ENCODE measurements at places on chromosomes 3 and 15.

GRCh38 chr15:65094294-65094995 is 17.9 kb downstream of the KBTBD13 start:
- DNase-seq = no peak

GRCh38 chr3:147356145-147356908 is 50.0 kb downstream of the ZIC4 start:
- no peak for DNase-seq

DNA sequence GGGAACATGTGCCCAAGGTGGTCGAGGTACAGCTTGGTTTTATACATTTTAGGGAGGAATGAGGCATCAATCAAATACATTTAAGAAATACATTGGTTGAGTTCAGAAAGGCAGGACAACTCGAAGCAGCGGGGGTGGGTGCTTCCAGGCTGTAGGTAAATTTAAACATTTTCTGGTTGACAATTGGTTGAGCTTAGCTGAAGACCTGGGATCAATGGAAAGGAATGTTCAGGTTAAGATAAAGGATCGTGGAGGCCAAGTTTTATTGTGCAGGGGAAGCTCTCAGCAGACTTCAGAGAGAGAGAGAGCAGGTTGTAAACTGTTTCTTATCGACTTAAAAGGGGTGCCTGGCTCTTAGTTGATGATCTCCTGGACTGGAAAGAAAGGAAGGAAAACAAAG is 11.3 kb downstream of the CPN2 start:
- DNase-seq = no peak

DNA sequence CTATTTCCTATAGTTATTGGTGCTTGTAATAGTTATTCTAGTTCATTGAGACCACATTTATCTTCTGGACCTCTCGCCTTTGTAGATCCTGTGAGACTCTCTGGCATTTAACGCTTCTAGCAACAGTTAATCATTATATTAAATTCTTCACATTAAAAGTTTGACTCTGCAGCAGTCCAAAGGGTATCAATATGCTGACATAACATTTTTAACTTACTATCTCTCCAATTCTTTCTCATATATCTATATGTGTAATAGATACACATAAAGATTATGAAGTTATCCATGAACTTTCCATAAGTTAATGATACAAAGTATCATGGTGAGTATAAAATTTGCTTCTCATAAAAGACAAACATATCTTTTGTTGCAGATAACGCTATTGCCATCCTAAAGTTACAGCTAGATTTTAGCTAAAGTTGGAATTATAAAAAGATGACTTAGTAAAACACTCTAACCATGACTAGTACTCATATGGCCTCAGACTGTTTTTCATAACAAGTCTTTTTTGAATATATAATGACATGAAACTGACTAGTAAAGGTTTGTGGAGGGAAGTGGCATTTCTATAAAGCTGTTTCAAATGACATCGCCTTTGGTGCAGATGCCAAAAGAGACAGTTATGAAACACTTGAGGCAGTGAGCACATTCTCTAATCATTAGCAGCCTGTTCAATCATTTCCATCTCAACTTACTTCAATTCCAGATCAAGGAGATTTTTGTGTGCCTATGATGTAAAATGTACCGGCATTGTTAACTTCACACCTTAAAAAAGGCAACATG is 379.3 kb upstream of the CBLB start:
- no peak for DNase-seq

GRCh38 chr15:90419738-90420406 is 31.8 kb downstream of the IQGAP1 start:
- no peak for DNase-seq

DNA sequence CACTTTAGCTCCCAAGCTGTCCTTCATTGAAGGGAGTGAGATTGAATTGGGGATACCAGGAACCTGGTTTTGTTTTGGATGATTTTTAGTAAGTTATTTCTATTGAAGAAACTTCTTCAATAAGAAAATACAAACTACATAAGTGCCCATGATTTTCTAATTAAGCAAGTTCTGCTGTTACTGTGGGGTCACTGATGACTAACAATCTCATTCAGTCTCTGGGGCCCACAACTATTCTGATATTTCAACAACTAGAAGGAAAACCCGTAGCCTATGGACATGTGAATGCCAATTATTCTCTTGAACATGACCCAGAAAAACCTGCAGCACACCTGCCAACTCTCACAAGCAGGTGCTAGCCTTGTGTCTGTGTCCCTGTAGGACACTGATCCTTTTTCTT is 184.6 kb downstream of the DCLK3 start:
- no peak for DNase-seq

DNA sequence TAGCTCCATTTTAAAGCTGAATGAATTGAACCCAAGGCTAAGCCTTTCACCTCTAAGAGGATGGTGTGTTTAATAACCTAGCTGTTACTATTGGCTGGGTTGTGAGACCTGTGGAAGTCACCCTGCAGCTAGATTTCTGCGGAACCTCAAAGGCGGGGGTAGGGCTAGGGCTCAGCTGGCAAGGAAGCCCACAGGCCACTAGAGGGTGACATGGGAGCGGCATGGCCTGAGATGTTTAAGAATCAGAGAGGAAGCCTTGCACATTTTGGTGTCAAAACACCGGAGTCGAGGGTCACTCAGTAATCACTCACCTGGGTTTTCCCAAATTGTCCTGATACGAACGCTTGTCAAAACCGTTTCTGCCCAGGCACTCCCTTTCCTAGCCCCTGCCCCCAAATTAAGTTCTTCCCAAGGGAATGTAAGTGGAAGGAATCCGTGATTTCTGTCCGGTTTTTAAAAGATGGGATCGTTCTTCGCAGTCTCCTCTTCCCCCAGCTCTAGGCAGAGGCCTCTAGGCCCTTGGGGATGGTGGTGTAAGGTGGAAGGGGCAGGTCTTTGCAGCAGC is 3.8 kb upstream of the ACAD9 start:
- DNase-seq = peak; percentile 22

- no peak for DNase-seq
Observed at GRCh38 chr3:48142316-48142870, 45.8 kb downstream of the CDC25A start.

DNA sequence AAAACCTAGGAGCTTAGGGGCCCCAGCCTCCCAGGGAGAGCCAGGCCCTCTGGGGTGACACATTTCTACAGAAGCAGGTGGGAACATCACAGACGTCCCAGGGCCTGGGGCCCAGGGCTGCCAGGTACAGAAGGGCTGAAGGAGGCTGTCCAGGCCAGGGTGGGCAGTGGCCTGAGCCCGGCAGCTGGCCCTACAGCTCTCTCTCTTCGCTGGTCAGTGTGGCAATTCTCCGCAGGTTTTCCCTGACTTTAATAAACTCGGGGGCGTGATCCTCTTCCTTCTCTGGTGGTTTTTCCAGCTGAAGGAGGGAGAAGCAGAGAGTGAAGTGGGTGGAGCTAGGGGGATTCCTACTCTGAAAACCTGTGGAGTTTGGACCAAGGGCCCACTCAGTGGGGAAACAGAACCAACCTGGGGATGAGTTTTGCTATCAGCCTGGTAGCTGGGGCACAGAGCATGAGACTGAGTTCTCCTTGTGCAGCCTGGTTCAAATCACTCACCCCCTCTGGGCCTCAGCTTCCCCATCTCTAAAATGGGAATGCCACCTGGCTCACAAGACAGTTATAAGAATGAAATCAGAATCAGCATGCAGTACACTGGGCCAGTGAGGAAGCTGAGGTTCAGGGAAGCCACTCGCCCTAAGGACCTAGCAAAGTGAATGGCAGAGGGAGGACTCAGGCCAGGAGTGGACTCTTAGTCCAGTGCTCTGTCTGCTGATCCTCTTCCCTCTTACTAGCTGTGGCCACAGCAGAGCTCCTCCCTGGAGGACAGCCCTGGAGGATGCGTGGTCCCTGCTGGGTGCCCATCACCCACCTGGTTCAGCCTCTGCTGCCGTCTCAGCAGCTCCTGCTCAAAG is 10.6 kb downstream of the FAM107A start:
- DNase-seq = no peak

DNA sequence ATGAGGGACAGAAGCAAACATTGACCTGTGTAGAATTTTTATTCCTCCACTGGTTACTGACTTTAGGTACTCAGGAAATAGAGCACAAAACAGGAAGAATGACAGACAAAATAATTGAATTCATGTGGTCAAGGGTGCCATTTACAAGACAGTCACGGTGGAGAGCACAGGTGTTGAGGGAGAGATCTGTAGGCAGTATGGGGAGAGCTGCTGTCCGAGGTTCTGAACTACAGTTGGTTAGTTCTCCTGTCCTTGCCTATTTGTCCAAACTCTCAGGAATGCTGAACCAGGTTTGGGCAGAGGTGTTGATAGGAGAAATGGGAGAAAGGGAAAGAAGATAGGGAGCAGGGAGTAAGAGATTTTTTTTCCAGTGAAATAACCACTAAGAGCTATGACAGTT is 178.5 kb upstream of the ZBTB20 start:
- DNase-seq = no peak

- DNase-seq = no peak
Observed at GRCh38 chr3:51557993-51558392, 19.5 kb downstream of the RAD54L2 start.

DNA sequence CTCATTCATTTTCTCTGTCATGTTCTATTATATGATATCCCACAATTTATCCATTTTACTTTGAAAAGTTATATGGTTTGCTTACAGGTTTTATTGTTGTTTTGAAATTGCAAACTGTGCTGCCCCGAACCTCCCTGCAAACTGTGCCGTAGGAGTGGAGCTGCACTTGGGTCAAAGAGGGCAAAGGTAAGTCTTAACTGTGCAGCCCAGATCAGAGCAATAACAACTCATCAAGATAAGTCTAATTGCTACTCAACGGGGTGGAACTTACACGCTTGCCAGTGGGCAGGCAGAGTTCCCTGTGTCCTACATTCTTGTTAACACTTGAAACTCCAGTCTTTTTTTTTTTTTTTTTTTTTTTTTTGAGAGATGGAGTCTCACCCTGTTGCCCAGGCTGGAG is 33.2 kb downstream of the ZDHHC19 start:
- DNase-seq = no peak

GRCh38 chr3:5579139-5579602 is 391.7 kb downstream of the EDEM1 start:
- DNase-seq = no peak

DNA sequence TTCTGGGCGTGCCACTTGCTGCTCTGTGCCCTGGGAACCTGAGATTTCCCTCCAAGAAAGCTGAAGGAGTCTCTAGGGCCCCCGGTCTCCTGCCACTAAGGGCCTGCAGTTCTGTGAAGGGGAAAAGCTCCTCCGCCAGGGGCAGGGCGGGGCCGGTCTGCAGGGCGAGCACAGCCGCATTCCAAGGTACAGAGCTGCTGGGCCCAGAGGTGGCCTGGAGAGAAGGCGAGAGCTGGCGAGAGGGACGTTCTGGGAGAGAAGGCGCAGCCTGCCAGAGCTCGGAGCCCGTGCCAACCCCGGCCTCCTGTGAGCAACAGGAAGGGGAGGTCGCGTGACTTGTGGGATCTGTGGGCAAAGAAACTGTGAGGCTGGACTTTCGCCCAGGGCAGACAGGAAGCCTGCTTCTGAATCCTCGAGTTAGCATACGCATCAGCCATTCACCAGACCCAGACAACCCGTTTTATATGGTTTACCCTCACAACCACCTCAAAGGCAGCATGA is 500.4 kb downstream of the SHQ1 start:
- peak; percentile 27 for DNase-seq

DNA sequence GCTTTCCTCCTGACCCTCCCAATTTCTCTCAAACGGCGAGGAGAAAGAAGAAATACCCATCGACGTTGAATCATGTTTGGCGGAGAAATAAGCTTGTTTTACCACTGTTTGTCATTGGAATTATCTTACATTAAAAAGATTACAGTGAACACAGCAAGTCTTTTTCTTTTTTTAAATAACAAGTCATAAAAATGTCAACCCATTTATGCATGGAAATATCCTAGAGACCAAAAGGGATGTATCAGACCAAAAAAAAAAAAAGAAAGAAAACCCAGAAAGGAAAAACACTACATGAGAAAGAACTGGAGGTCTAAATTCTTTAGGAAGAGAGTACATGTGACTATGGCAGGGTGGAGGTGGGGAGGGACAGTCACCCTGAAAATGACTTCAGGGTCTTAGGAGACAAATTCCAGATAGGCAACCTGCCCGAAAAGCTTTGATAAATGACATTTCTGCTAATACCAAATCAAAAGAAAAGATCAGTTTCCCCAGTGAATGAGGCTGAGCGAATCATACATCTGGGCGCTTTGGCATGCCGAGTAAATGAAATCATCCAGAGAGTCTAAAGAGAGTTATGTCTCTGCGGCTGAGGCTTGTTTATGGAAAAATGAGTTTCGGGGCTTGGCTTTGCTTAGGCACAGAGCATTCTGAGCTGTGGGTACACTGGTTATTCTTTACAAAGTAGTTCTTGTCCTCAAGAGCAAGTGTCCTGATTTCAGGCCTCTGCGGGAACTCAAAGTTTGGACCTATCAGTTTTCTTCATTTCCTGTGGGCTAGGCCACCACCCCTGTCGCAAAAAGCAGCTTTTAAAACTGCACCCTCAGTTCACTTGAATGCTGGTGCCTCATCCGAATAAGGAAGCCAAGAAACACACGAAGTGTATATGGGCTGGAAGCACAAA is 110.1 kb upstream of the TGFBR2 start:
- DNase-seq = no peak

- no peak for DNase-seq
Observed at GRCh38 chr3:40793730-40794129, 269.0 kb downstream of the ZNF621 start.

GRCh38 chr15:23384371-23384770 is 29.8 kb downstream of the GOLGA8S start:
- DNase-seq = no peak

- DNase-seq = no peak
Observed at GRCh38 chr3:29153811-29154210, 127.1 kb upstream of the RBMS3 start.

GRCh38 chr3:116815831-116816588 is 106.4 kb downstream of the TUSC7 start:
- DNase-seq = no peak

- DNase-seq = no peak
Observed at GRCh38 chr3:9351709-9352126, 11.1 kb upstream of the THUMPD3 start.

DNA sequence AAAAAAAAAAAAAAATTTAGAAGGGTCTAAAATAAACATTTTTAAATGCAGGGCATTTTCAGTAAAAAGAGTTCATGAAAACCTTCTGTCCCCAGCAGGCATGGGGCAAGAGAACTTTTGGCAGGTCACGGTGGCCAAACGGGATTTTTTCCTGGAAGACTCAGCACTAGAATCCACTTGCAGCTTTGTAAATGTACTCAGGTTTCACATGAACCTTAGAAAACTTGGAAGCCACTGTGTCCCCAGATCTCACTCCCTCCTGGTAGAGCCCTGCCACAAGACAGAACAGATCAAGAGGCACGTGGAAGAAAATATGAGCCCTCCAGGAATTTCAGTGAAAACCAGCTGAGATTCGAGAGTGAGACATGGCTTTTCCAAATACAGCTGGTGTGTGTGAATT is 2.1 kb upstream of the GNB5 start:
- DNase-seq = no peak

DNA sequence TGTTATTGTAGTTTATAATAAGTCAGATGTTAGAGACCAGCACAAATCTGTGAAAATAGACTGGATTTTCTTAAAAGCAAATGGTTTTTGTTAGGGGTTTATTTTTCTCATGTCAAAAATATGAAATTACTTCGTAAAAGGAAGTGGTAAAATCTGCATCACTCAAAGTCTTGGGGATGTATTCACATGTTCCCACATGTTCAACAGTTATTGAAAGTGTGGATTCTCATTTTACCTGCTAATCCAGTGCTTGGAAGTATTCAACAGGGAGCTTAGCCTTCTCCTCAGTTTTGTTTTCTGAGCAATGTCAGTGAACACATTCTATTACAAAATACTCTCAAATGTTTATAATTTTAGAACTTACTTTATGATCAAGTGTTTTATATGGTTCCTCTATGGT is 352.0 kb downstream of the SOX2 start:
- no peak for DNase-seq

- no peak for DNase-seq
Observed at GRCh38 chr15:34621675-34622074, 38.2 kb upstream of the GOLGA8B start.

Measured in activated CD8-positive, alpha-beta memory T cell treated with anti-CD3 and anti-CD28 coated beads for 1 hour (primary cell).